ENCODE measurements at places on chromosomes 7 and 10. TPM values are rescaled to one million over a fixed set of nuclear protein-coding genes. Genes with fewer than 3 reads are reported as not detected.

The PRLHR gene
- not detected for polyA plus RNA-seq

The ABCF2 gene
- polyA plus RNA-seq: 31.7 TPM

GRCh38 chr10:132739225-132739613 is 46.7 kb downstream of the NKX6-2 start:
- DNase-seq: no peak
- H3K27me3 ChIP-seq: no peaks in the 10 kb centered on the region
- no peaks in the 10 kb centered on the region for H3K4me1 ChIP-seq
- H3K36me3 ChIP-seq: no peaks in the 10 kb centered on the region
- H3K4me3 ChIP-seq: no peak overlapping the region

The STOX1 gene
- polyA plus RNA-seq: not detected

The SEMA3A gene
- not detected for polyA plus RNA-seq

DNA sequence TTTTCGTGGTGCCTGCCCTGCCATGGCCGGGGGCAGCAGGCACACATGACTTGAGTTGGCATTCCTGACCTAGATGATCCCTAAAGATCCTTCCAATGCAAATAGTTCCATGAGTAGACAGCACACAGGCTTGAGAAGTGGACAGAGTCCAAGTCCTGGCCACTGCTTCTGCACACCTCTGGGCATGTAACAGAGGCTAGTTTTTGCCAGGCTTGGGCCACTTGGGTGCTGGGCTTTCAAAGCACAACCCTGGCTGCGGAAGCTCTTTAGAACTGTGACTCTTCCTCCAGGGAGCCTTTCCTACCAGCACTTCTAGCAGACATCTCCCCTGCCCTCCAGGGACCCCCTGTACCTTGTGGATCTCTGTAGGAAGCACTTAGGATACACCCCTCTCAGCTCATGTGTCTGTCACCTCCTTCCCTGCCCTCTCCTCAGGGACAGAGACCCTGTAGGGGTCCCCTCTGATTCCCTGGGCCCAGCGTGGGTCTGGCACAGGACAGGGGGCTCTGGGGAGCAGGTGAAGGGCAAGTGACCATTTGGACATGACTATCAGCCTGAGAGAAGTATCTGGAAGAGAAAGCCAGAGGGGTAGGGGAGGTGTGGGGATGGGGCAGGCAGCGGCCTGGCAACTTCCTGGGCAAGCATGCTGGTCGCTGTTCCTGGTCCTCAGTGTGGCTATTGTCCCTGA is 36.2 kb downstream of the ZCCHC24 start:
- H3K36me3 ChIP-seq: no peaks in the 10 kb centered on the region
- no peak overlapping the region for H3K27ac ChIP-seq
- H3K4me3 ChIP-seq: no peak overlapping the region
- peaks cover 17% of the 10 kb centered on the region for H3K4me1 ChIP-seq
- DNase-seq: no peak
- H3K27me3 ChIP-seq: no peaks in the 10 kb centered on the region

DNA sequence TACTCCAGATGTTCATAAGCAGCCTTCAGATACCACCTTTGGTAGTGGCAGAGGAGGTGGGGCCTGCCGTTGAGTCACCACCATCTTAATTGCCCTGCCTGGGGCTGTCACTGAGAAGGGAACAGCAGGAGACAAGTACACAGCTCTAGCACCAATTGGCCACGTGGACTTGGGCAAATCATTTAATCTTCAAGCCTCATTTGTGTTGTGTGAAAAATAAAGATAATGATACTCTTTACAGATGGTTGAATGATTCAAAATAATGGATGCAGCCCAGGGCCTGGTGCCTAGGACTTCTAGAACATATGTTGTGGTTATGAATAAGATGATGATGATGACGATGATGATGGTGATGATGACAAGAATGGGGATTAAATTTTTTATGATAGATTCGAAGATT is 111.9 kb upstream of the ADAM12 start:
- H3K4me1 ChIP-seq: no peaks in the 10 kb centered on the region
- H3K27ac ChIP-seq: no peak overlapping the region
- no peaks in the 10 kb centered on the region for H3K27me3 ChIP-seq
- no peak overlapping the region for H3K4me3 ChIP-seq
- DNase-seq: no peak
- no peaks in the 10 kb centered on the region for H3K36me3 ChIP-seq

The DNAH11 gene
- not detected for polyA plus RNA-seq

DNA sequence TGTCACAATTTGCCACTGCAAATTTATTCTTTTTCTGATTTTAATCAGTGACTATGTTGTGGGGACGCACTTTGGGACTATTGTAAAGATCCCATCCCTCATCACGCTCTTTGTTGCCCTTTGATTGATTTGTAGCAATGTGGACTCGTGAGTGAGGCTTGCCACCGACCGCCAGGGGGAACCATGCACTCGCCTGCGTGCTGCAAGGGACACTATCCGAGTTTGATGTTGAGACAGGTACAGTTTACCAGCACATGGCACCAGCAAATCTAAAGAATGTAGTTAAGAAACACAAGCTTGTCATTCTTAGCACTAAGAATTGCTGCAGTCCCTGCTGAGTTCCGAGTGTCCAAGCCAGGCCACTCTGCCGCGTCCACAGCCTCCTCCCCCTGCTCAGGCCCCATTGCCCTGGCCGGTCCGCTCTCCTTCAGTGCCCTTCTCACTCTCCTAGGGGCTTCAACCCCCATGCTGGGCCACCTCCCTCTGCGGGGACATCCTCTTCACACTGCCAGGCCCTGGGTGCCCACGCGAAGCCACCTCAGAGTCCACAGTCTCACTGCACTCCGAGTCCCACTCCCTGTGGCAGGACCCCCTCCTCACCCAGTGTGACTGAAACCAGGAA is 2.0 kb upstream of the SFTPA2 start:
- peaks cover 2% of the 10 kb centered on the region for H3K4me1 ChIP-seq
- H3K27ac ChIP-seq: no peak overlapping the region
- H3K27me3 ChIP-seq: peaks cover 23% of the 10 kb centered on the region
- peak; percentile 38 for DNase-seq
- H3K36me3 ChIP-seq: no peaks in the 10 kb centered on the region

The HTRA1 gene
- polyA plus RNA-seq: not detected

- no peak overlapping the region for H3K4me3 ChIP-seq
- DNase-seq: no peak
- H3K27me3 ChIP-seq: peaks cover 3% of the 10 kb centered on the region
- no peaks in the 10 kb centered on the region for H3K36me3 ChIP-seq
- H3K4me1 ChIP-seq: peaks cover 41% of the 10 kb centered on the region
Observed at GRCh38 chr10:131934769-131935168, 34.0 kb downstream of the PPP2R2D start.

The MYH16 gene
- not detected for polyA plus RNA-seq

DNA sequence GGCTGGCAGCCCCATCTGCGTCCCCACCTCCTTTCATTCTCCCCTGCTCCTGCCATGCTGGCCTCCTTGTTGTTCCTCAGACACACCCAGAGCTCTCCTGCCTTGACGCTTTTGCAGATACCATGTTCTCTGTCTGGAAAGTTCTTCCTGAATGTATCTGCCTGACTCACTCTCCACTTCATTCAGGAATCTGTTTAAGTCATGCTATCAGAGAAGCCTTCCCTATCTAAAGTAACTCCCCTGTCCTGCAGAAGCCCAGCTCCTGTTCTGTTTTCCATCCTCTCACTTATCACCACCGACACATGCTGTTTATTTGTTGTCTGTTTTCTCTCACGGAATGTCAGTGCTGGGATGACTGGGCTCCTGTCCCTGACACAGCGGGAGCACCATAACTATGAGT is 82.0 kb downstream of the AFAP1L2 start:
- no peak overlapping the region for H3K4me3 ChIP-seq
- H3K4me1 ChIP-seq: no peaks in the 10 kb centered on the region
- peaks cover 5% of the 10 kb centered on the region for H3K27me3 ChIP-seq
- H3K27ac ChIP-seq: no peak overlapping the region

- peaks cover 30% of the 10 kb centered on the region for H3K4me1 ChIP-seq
- peaks cover 22% of the 10 kb centered on the region for H3K36me3 ChIP-seq
- no peak overlapping the region for H3K27ac ChIP-seq
- peaks cover 15% of the 10 kb centered on the region for H3K27me3 ChIP-seq
- DNase-seq: no peak
Observed at GRCh38 chr7:100886936-100887515, 2.5 kb downstream of the UFSP1 start.

The ATXN7L1 gene
- polyA plus RNA-seq: 3.8 TPM

- H3K36me3 ChIP-seq: no peaks in the 10 kb centered on the region
- H3K4me1 ChIP-seq: no peaks in the 10 kb centered on the region
- no peak for DNase-seq
- no peak overlapping the region for H3K4me3 ChIP-seq
Observed at GRCh38 chr10:7618461-7618860, 48.3 kb downstream of the ITIH5 start.

DNA sequence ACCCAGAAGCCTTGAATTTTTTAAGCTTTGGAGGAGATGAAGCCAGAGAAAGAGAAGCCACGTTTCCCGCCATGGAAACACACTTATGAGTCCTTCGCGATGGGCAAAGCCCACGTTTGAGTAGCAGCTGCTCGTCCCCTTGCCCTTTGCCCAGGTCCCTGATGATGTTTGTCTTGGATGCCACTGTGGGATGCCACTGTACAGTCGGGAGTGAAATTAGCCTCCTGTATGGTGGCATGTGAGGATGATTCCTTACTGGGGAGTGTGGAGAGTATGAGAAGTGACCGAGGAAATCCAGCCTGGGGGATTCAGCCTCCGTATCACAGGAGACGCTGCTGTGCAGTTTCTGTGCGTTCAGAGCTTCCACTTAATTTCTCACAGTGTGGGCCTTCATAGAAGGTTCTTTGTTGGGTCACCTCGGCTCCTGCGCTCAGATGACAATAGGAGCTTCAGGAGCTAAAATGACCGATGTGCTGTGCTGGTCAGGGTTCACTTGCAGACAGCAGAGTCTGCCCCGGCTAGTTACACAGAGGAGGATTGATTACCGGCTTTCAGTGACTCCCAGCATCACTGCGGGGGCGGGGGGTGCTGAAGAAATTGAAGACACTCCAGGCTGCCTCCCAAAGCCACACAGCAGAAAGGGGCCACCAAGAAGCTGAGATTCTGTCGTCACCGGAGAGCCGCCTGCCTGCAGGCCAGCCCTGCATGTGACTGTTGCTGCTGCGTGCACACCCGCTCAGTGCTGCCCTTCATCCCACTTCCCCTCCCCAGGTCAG is 122.1 kb upstream of the SFMBT2 start:
- H3K27ac ChIP-seq: no peak overlapping the region
- peaks cover 6% of the 10 kb centered on the region for H3K27me3 ChIP-seq
- no peaks in the 10 kb centered on the region for H3K4me1 ChIP-seq
- DNase-seq: no peak
- H3K4me3 ChIP-seq: no peak overlapping the region

GRCh38 chr7:89770161-89770560 is 384.1 kb upstream of the STEAP1 start:
- H3K4me3 ChIP-seq: no peak overlapping the region
- H3K27me3 ChIP-seq: no peaks in the 10 kb centered on the region
- no peak for DNase-seq

The MKI67 gene
- 1.2 TPM for polyA plus RNA-seq

- peaks cover 4% of the 10 kb centered on the region for H3K27me3 ChIP-seq
- H3K4me3 ChIP-seq: no peak overlapping the region
- no peak for DNase-seq
- H3K4me1 ChIP-seq: no peaks in the 10 kb centered on the region
- no peaks in the 10 kb centered on the region for H3K36me3 ChIP-seq
Observed at GRCh38 chr10:79505829-79506228, 6.5 kb upstream of the EIF5AL1 start.

GRCh38 chr7:35565927-35566326 is 129.0 kb downstream of the HERPUD2 start:
- no peaks in the 10 kb centered on the region for H3K36me3 ChIP-seq
- no peak for DNase-seq
- peaks cover 3% of the 10 kb centered on the region for H3K27me3 ChIP-seq
- no peaks in the 10 kb centered on the region for H3K4me1 ChIP-seq

The UPK3BL1 gene
- 30.9 TPM for polyA plus RNA-seq

The BMI1 gene
- polyA plus RNA-seq: 29.6 TPM

- peaks cover 20% of the 10 kb centered on the region for H3K4me1 ChIP-seq
- DNase-seq: no peak
- H3K27me3 ChIP-seq: peaks cover 11% of the 10 kb centered on the region
- H3K4me3 ChIP-seq: no peak overlapping the region
Observed at GRCh38 chr10:75397496-75398199, 3.9 kb downstream of the ZNF503 start.

DNA sequence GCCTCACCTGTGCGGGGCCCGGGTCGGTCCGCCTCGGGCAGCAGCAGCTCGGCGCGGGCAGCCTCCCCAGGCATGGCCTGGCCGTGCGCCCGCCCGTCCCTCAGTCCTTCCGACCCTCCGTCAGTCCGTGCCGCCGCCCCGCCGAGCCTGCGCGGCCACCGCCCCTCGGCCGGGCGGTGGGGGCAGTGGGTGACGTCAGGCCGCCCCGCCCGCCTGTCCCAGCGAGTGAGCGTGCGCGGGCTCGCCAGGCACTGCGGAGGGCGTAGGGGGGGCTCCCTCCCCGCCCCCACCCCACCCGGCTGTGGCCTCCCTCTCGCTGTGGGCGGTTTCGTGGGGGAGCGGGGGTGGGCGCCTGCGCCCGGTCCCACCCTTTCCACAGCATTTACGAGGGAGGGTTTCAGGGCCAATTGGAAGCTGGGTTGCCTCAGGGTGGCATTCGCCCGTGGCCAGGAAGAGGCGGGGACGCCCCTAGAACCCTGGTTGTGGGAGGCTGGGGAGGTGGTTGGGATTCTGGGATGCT is at the start of gene NACAD:
NACAD (minus strand) TSS at position 149 of the 520 bp plus-strand sequence; CDS start at position 74, 75 bp downstream.
- peaks cover 12% of the 10 kb centered on the region for H3K27me3 ChIP-seq
- DNase-seq: peak; percentile 38
- peak within 1 kb of the TSS; percentile 64 for H3K27ac ChIP-seq
- H3K36me3 ChIP-seq: peaks cover 4% of the 10 kb centered on the region
- H3K4me1 ChIP-seq: peaks cover 10% of the 10 kb centered on the region

The TSPAN13 gene
- 4.7 TPM for polyA plus RNA-seq

DNA sequence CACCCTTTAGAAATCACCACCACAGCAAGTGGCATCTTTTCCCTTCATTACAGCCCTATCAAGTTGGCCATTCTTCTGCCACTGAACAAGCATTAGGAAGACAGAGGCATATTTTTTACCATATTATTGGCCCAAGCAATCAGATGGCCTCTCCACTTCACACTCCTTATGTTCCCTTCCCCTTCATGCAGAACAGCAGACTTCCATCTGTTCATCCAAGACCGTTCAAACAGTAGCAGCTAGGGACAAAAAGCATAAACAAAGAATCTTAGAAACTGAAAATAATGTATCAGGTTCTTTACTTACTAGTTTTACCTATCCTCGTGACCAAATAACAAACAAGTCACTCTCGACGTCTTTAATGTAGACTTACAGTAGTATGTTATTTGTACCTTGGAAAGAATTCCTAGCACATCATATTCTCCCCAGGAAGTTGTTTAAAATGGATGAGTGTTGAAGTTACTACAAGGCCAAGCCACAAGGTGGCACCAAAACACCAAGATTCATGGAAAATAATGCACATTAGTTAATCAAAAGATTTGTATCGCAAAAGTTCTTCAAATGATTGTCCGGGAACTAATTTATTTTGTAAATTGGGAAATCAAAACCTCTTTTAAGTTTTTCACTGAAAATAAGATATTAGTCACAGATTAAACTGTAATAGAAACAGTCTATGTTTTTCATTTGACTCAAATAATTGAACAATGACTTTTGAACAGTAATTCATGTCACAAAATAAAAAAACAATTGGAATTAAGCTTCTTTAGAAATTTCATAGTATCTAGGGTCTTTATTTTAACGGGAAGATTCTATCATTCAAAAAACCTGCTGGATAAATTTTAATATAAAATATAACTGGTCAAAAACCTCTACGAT is 112.1 kb downstream of the VPS41 start:
- H3K36me3 ChIP-seq: peaks cover 28% of the 10 kb centered on the region
- H3K27me3 ChIP-seq: no peaks in the 10 kb centered on the region
- no peak overlapping the region for H3K27ac ChIP-seq
- H3K4me3 ChIP-seq: no peak overlapping the region
- no peaks in the 10 kb centered on the region for H3K4me1 ChIP-seq
- DNase-seq: peak; percentile 34
